ENCODE measurements at places on chromosomes 3 and 15.

DNA sequence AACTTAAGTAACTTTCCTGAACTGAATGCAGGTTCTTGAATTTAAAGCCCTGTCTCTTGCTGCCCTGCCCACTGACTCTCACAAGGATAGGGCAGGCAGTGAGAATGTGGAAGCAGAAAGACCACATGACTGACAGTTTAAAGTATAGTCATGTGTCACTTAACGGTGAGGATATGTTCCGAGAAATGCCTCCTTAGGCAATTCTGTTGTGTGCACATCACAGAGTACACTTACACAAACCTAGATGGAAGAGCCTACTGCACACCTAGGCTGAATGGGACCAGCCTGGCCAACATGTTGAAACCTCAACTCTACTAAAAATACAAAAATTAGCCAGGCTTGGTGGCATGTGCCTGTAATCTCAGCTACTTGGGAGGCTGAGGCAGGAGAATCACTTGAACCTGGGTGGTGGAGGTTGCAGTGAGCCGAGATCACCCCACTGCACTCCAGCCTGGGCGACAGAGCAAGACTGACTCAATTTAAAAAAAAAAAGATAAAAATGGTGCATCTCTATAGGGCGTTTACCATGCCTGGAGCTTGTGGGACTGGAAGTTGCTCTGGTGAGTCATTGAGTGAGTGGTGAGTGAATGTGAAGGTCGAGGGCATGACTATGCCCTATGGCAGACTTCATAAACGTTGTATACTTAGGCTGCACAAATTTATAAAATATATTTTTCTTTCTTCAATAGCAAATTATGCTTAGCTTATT lies 18.9 kb upstream of the COPG1 start:
- DNase-seq = no peak

DNA sequence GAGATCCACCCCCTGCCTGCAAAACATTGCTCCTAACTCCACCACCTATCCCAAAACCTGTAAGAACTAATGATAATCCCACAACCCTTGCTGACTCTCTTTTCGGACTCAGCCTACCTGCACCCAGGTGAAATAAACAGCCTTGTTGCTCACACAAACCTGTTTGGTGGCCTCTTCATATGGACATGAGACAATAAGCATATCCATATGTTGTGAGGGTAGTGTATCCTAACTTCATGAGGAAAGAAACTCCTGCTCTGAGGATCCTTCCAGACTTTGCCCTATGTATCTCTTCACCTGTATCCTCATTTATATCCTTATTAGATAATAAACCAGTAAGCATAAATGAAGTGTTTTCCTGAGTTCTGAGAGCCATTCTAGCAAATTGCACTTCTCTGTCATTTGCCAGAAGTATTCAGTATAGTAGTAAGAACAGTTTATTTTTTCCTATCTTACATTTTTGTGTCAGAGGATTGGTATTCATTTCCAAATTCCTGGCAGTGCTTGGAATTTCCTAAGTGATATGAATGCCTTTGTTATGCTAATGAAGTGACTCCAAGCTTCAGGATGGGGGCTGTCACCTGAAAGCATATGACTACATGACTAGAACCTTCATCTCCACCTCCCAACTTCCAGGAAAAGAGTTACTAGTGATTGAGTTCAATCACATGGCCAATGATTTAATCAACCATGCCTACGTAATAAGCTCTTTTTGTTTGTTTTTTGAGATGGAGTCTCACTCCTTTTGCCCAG lies 30.2 kb downstream of the TTBK2 start:
- DNase-seq = no peak

GRCh38 chr3:88828466-88828865 lies 279.0 kb upstream of the EPHA3 start:
- DNase-seq = no peak

DNA sequence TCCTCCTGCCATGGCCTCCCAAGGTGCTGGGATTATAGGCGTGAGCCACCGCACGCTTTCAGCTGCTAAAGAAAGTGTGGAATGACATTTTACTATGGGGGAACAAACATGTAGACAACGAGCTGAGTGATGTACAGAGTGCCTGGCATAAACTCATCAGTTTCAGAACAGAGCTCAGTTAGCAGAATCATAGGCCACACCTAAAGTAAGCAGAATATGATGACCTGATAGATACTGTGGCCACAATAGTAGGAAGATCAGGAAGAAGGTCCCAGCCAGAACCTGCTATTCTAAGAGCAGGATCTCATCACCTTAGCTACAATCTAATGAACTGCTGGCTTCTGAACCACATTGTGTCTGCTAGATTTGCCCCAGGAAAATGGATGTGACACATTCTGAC lies 158.3 kb downstream of the TPRG1 start:
- DNase-seq = no peak

DNA sequence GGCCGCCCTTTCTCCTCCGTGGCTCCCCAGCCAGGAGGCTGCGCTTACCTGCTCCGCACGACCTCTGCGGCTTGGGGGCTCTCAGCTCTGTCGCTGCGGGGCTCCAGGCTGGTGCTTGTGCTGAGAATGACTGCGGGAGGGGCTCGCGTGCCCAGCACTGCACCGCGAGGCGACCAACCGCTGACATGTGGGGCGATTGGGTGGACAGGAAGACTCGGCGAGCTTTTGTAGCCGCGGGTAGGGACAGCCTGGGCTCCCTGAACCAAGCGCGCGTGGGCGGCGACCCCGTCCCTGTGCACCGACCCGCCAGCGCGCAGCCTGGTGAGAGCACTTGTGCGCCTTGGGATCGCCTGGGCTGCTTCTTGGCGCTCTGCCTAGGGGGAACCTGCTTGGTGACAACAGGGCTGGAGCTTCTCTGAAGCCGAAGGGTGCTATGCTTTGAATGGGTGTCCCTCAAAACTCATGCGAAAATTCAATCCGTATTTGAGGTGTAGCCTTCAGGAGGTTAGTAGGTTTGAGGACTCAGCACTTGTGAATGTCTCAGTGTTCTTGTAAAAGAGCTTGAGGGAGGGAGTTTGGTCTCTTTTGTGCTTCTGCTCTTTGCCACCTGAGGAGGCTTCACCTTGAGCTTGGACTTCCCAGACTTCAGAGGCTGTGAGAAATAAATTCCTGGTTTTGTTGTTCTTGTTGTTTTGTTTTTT lies 50.4 kb downstream of the IL12A start:
- no peak for DNase-seq

Measured in activated CD8-positive, alpha-beta memory T cell treated with anti-CD3 and anti-CD28 coated beads for 1 hour (primary cell).